Naive thymus-derived CD4-positive, alpha-beta T cell (primary cell): ENCODE measurements at places on chromosomes 7 and 10. TPM values are rescaled to one million over a fixed set of nuclear protein-coding genes. Genes with fewer than 3 reads are reported as not detected.

- no peak for DNase-seq
Observed at GRCh38 chr10:116947841-116948529, 57.0 kb downstream of the SHTN1 start.

GRCh38 chr10:31625566-31625965, 303.1 kb downstream of the ARHGAP12 start:
- DNase-seq: no peak

- no peak for DNase-seq
Observed at GRCh38 chr10:132701099-132701845, 84.7 kb downstream of the NKX6-2 start.

The EPO gene
- not detected for total RNA-seq

- no peak for DNase-seq
Observed at GRCh38 chr10:48492201-48492600, 112.7 kb downstream of the ARHGAP22 start.

DNA sequence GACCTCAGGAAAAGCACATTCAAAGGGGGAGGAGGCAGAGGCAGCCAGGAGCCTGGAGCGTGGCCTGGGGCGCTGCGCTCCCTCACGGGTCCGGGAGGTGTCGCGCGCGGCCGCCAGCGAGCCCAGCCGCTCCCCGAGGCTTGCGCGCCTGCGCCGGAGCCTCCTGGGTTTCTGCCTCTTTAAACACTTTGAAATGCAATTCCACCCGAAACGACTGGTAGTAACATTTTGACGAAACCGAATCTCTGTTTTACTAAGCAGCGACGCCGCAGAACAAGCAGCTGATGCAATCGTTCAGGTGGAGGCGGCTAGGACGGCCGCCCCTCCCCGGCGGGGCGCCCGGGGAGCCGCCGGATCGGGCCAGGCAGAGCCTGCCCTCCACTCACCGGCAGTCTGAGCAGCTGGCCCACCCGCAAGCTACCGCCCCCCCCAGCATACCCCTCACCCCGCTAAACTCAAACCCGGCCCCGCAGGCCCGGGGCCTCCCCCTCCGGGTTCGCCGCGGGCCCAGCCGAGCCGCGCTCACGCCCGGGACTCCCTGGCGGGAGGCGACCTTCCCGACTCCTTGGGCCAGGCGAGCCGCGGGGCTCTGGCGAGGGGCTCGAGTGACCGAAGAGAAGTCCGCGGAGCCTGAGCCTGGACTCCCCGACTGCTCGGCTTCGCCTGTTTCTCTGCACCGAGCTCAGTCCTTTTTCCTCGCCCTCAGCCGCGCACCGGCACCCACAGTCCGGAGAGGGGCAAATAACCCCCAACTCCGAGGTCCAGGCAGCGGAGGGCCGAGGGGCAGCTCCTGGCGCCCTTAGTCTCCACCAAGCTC, 3.2 kb downstream of the MKX start:
- peak; percentile 77 for DNase-seq

DNA sequence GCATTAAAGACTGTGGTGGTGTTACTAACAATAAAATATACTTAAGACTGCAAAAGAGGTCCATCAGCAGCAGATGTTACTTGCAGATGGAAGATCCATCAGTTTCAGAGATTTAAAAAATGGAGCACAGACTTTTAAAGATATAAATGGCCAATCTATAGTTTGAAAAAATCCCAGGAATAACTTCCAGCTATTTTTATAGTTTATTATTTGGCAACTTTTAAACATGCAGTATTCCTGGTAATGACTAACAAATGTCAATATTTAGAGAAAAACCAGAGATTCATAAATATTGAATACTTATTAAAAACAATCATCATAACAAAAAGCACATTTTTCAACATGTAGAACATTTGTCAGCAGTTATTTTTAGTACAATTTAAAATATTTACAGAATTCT, 30.7 kb downstream of the RTKN2 start:
- no peak for DNase-seq

DNA sequence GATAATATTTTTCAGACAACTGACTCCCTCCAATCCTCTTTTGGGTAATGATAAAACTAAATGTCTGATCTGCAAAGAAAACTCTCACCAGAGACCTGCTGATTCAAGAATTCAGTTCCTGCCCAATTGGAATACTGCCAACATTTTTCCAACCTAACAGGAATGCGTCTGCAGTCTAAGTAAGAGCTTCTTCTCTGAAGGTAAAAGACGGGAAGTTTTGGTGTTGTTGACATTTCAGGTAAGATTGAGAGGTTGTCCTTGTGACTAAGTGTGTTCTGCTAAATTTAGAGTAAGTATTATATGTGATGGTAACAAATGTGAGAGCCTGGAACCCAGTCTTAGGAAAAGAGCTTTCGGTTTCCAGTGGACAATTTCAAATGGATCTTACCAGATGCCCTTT, 17.6 kb downstream of the IFIT5 start:
- DNase-seq: no peak

The COA1 gene
- total RNA-seq: 67.0 TPM

DNA sequence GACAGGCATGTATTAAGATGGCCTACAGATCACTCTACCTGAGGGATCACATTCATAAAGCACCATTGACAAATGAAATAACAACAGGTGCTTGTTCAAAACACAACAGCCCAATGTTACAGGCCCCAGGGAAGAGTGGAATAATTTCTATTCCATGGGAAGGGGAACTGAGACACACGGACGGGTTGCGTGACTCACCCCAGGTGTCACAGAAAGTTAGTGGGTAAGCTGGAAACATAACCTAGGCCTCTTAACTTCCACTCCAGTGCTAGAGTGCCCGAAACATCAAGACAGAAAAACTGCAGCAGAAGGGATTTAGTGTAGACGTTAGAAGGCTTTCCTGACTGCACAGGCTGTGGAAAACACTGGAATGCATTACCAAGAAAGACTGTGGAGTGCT, 48.3 kb downstream of the SLC37A3 start:
- DNase-seq: no peak

GRCh38 chr10:12720217-12720981, 281.1 kb downstream of the CCDC3 start:
- no peak for DNase-seq

DNA sequence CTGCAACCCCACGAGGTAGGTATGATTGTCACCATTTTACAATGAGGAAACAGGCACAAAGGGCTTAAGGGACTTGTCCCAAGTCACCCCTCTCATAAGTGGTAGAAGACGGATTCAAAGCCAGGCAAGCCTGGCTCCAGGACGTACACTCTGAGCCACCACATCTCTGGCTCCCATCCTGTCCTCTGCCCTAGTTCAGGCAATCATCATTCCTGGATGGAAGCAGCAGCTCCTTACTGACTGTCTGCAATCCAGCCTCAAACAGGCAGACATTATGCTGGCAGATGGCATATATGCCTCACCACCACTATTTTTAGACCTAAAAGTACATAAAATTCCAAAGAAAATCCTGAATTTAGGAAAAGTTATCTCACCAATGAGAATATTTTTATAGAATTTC, 100.7 kb downstream of the USP6NL start:
- DNase-seq: no peak
